Posterior cingulate gyrus (tissue), 11 donors: ENCODE measurements at places on chromosomes 6 and 20.

GRCh38 chr6:8005136-8005535 lies 59.1 kb downstream of the BLOC1S5 start:
- no peak for DNase-seq

DNA sequence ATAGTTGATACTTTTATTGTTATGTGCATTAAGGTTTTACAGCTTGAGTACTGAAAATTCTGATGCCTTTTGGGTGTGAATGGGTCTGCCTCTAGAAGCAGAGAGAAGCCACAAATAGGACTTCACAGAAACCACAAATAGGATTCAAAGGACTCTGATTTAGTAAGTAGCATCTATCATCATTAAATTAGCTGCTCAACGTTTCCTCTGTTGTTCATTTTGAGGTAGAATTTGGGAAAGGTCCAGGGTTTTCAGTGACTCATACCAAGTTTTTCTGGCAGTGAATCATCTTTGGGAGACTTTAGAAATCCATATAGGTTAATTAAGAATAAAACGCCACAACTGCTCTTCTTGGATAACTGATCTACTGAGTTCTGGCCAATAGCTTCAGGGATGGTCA lies 105.1 kb downstream of the PHF3 start:
- no peak for DNase-seq

DNA sequence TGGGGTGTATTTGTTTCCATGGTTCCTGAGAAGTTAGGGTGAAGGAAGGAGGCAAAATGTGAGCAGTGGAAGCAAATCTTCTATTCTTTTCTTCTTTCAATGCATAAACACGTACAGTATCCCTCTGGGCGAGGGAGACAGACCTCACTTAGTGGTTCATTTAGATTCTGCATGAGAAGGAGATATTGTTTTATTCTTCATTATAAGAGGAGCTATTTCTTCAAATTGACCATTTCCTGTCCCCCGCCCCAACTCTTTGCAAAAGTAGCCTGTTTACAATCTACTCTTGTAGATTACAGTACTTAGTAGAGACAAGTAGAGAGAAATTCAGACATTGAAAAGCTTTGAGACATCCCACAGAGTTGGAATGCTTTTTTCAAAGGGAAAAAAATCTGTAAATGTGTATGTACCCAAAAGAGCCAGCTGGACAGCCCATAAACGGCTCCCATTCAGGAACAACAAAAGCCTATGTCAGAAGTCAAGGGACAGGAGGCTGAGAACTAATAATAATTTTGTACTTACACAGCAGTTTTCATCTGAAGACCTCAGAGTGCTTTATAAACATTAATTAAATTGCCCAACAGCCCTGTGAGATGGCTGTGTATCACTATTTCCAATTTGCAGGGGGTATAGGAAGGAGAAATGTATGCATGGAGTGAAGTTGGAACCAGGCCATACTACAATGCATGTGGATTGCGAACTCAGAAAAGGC lies 23.9 kb downstream of the CD83 start:
- DNase-seq: no peak

DNA sequence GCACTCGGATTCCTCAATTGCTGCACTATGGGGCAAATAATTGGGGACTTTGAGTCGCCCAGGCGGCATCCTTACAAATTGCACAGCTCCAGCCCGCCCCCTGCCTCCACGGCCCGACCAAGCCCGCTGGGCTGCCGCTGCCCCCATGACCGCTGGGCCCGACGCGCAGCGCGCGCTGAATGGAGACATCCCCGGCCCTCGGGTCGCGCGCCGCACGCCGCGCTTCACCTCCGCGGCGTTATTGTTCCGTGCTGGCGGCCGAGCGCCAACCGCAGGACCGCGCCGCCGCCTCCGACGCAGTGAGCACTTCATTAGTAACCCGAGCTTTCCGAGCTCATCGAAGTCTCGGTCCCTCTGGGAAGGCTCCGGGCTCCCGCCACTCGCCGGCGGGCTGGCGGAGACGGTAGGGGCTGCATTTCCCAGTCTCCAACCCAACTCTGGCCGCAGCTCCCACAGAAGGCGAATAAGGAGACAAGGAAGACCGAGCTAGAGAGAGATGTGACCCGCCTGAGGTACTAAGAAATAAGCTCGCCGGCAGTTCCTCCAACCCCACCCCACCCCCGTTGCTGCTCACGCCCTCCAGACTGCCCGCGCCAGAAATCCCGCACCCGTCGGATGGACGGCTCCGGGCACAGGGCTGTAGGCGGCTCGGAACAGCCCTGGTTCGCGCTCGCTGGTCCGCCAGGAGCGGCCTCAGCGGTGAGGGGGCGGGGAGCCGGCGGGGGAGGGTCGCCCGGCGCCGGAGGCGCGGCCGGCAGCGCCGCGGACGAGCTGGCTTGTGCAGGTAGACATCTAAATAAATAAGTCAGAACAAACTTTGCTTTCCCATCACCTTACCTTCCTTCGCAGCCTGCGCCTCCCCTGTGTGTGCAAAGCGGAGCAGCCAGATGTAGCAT lies 703 bp downstream of the EPHA7 start:
- DNase-seq: peak; percentile 82

DNA sequence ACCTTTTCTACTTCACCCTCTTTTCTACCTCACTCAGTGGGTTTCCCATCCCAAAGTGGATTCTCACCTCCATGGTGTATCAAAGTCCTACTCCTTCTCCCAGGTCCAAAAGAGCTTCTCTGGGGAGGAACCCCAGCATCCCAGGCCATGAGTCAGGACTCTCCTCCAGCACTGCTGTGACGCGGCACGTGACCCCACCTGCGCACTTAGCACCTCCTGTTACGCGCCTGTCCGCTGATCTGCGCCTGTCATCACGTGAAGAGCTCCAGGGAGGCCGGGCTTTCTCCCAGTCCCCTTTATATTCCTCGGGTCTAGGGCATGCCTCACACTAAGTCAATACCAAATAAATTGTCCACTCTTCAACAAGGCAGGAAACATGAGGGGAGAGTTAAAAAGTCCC lies 226.9 kb upstream of the QKI start:
- DNase-seq: no peak

- no peak for DNase-seq
These were observed 17.6 kb upstream of the SERPINB9 start for GRCh38 chr6:2920671-2921112.

DNA sequence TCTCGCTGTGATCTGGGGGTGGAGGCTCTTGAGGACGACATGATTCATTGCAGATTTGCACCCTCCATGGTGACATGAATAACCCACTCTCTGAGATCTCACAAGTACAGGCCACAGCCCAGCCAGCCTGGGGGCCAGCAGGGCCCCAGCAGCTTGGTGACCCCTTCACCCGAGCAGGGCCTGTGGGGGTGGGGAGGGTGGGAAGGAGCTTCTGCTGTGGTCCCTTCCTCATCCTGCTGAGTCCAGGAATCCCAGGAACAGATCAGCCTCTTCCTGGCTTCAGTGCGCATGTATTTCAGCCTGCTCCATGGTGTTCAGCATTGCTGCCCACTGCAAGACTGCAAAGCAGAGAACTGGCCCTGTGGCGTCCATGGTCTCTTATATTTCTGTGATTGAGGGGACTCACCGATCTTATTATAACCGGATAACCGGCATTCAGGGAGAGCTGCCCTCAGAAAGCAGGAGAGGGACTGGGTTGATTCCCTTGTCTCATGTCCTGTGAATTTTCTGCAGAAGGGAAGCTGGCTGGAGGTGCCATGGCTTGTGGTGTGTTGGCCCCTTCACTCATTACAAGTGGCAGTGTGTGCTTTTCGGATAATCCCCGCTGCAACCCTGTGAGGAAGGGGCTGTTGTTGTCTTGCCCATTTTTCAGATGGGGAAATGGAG lies 118.8 kb upstream of the FRMD1 start:
- peak; percentile 43 for DNase-seq

- no peak for DNase-seq
These were observed 186.5 kb downstream of the PDE7B start for GRCh38 chr6:136037876-136038460.

GRCh38 chr20:36950414-36951197 lies 902 bp downstream of the SAMHD1 start:
- DNase-seq: no peak

DNA sequence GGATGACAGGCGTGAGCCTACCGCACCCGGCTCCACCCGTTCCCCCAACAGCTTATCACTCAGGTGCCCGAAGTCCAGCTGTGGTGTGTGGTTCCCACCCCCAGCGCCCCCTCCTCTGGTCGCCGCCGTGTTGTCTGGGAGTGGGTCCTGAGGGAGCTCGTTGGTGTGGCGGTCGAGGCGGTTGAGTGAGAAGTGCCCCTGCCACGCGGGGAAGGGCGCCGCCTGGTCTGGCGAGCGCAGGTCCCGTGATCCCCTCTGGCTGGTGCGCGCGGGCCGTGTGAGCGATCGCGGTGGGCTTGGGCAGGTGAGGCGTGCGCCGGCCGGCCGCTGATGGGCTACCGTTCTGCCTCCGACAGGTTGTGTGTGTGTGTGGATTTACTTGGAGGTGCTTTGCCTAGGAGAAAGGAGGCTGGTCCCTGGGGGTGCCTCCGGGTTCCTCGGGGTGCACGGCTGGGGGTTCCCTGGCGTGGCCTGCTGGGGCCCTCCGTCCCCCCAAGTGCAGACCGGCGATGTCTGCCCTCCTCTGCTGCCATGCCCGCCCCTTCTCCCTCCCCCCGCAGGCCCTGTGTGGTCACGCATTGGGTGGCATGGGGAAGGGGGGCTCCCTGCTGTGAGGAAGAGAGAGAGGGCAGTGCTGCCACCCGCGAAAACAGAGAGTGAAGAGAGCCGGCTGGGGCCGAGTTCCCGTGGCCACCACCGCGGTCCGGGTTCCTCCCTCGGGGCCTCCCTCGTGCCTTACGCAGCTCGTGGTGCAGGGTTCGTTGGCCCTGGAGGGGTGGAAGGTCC lies 336.0 kb upstream of the DEFB115 start:
- DNase-seq: peak; percentile 84

DNA sequence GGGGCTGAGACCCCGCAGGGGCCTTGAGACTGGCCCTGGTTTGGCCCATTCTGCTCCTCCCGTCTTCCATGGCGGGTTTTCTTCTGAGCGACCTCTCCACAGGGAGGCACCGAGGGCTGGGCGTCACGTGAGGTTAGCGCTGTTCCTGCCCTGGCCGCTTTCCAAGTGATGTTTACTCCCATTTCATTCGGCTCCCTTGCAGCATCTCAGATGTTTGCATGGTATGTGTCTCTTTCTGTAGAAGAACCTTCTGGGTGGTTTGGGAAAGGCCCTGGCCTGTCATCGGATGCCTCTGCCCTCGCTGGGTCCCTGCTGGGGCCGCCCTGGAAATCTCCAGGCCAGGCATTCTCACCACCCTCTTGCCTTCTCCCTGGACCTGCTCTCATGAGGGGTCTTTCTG lies 17.3 kb downstream of the RAMACL start:
- no peak for DNase-seq

DNA sequence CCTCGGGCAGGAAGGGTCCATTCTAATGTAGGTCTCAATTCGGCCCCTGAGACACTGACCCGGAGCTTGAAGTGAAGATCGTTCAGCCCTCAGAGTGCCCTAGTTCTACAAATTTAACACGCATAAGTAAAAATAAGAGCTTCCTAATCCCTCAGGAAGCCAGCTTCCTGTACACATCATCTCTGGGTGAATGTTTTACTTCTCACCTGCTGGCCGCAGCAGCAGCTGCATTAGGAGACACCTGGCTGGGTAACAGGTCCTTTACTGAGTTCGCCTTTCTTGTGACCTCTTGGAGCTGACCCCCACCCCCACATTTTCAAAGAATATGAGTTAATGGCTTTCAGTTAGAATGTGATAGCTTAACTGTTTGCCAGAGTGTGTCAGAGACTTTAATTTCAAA lies 165.0 kb downstream of the SMOC2 start:
- DNase-seq: no peak

DNA sequence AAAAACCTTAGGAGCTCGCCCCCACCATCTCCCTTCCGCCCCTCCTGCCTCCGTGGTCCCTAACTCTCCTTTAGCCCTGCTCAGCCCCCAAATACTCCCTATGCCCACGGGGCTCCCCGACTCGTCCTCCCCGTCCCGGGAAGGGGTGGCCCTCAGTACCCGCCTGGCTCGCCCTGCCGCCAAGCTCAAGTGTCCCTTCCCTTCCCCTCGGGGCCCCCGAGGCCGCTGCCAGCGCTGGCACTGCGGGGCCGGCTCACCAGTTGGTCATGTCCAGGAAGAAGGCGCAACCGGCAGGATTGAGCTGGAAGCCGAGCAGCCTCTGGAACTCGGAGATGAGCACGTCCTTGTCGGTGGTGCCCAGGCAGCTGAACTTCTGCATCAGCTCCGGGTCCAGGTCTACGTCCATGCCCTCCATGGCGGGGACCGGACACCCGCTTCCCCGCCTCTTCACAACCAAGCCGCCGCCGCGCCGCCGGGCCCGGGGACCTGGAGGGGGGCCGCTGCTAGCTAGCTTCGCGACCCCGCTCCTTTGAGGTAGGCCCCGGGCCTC lies 303 bp downstream of the ILRUN start:
- no peak for DNase-seq

- no peak for DNase-seq
These were observed 544.6 kb downstream of the ADGRB3 start for GRCh38 chr6:69179681-69180080.

GRCh38 chr6:20458027-20458894 lies 56.6 kb downstream of the E2F3 start:
- no peak for DNase-seq

DNA sequence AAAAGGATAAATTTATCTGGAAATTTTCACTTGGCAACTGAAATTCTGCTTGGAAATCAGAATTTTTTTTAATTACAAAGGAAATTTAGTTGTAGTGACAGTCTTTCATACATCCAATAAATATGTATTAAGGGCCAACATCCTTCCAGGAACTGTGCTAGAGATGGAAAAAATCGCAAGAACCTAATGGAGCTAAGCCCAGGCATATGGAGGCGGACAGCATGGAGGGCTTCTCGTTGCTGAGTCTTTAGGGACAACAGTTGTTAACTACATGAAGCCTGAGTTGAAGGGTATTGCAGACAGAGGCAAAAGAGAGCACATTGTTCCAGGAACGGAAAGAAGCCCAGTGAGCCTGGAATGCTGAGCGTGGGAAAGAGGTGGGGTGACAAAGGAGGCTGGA lies 208.9 kb downstream of the IBTK start:
- no peak for DNase-seq

GRCh38 chr6:121356575-121356974 lies 22.3 kb upstream of the TBC1D32 start:
- DNase-seq: no peak

DNA sequence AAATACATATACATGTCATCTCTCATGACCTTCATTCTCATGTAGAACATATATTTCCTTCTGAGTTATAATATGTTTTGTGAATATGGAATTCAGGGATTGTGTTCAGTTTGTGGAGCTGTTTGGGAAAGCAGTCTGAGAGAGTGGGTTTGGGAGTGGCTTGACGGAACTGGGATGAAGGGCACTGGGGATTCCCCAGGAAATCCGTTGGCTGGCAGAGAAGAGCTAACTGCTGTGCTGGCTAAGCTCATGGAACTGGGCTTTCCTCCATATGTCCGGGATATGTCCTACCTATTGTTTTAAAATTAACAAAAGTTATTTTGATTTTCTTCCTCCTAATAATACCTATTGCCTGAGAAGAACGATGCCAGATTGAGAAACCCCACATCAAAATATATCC lies 359.5 kb upstream of the FLRT3 start:
- no peak for DNase-seq
